ENCODE measurements at places on chromosomes 16 and 17.

DNA sequence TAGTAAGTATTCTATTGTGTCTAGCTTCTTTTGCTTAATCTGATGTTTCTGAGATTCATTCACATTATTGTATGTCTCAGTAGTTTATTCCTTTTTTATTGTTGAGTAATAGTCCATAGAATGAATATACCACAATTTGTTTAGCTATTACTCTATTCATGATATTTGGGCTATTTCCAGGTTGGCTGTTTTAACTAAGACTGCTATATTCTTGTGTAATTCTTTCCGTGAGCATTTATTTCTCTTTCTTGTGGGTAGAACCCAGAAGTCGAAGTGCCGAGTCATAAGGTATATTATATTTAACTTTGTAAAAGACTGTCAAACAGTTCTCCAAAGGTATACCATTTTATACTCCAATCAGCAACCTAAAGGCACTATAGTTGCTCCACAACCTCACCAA, 160.8 kb downstream of the ANKFN1 start:
- no peak for DNase-seq

DNA sequence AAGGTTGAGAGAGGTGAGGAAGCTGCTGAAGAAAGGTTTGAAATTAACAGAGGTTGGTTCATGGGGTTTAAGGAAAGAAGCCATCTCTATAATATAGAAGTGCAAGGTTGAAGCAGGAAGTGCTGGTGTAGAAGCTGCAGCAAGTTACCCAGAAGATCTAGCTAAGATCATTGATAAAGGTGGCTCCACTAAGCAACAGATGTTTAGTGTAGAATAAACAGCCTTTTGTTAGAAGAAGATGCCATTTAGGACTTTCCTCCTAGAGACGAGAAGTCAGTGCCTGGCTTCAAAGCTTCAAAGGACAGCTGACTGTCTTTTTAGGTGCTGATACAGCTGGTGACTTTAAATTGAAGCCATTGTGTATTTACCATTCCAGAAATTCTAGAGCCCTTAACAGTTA, 29.3 kb downstream of the GOSR1 start:
- peak; percentile 11 for DNase-seq

- no peak for DNase-seq
These were observed 99.7 kb upstream of the RBL2 start for GRCh38 chr16:53334581-53334980.

- DNase-seq, result no peak
These were observed 63.5 kb upstream of the PLCG2 start for GRCh38 chr16:81715358-81716196.
